ENCODE measurements at places on chromosomes 1 and 21. TPM values are rescaled to one million over a fixed set of nuclear protein-coding genes. Genes with fewer than 3 reads are reported as not detected.

KRTAP12-4 gene
- polyA plus RNA-seq = not detected

GRCh38 chr1:15433471-15433870, 4.8 kb upstream of the CTRC start:
- no peak for DNase-seq

GRCh38 chr1:167446966-167447365, 71.4 kb downstream of the CD247 start:
- no peak for DNase-seq

DNA sequence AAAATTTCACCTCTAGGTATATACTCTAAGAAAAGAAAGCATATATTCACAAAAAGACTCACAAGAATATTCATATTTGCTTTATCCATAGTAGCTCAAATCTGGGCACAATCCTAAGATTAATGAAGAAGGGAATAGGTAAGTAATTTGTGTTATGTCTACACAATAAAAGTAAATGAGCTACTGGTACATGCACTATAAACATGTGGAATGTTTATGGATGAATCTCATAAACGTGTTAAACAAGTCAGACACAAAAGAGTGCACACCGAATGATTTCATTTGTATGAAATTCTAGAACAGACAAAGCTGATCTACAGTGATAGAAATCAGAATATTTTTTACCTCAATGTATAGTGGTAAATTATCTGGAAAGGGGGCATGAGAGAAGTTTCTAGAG, 115.3 kb upstream of the B3GALT2 start:
- DNase-seq = no peak

DNA sequence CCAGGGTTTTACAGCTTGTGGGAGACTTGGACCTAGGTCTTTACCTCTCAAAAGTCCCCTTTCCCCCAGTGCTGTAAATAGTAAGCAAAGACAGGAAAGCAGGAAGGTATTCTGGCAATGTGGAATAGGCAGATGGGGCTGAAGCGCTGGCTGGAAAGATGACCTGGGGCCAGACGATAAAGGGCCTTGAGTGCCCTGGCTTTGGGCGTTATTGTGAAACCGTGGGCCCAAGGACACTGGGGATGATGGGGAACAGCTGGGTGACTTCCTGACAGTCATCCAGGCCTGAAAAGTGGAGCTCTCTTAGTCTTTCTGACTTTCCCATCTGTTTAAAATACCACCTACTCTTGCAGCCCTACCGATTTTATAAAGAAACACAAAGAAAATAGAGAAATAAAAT, 16.3 kb downstream of the URB2 start:
- no peak for DNase-seq

- no peak for DNase-seq
Measured at GRCh38 chr1:115840605-115841460, at the start of gene NHLH2. NHLH2 (minus strand) TSS chr1:115841126; CDS start chr1:115838372, 2,754 bp downstream.
